Type B pancreatic cell (in vitro differentiated cells): ENCODE measurements at places on chromosomes 2 and 18. TPM values are rescaled to one million over a fixed set of nuclear protein-coding genes. Genes with fewer than 3 reads are reported as not detected.

Gene POU3F3
- 0.14 and 2.1 TPM in 2 replicates for total RNA-seq

Gene SERPINB3
- 0.86 and 0.94 TPM in 2 replicates for total RNA-seq

Gene PXDN
- total RNA-seq: 58.4 and 150 TPM in 2 replicates

DNA sequence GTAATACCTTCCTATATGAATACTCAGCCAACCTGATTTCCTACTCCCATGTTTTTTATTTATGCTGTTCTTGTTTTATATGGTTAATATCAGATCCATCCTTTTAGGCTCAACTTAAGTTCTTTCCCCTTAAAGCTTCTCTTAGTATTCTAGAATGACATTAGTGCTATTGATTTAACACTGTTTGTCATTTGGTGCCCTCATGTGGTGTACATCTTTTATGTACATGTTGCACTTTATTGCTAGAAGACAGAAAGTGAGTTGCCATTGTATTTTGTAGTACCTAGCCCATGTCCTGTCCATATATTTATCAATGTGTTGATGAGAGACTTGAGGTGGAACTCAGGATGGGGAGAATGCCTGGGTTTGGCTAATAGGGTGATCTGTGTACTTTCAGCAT is 2.5 kb downstream of the HTRA2 start:
- no peak for DNase-seq

- no peak for DNase-seq
Measured at GRCh38 chr2:173264603-173265366, 89.9 kb upstream of the CDCA7 start.

DNA sequence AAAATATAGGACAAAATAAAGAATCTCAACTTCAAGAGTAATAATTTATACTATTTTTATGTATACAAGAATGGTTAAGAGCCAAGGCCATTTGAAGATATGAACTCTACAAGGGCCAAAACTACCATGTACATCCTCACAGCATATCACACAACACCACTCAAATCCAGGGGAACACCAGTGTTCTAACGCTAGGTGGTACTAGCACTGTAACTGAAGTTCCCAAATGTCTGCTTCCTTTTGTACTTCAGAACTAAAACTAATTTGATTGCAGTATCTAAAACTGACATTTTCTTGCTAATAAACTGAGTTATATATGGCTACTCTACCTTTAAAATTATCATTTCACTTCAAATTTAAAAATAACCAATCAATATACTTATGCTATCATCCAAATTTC is 47.0 kb downstream of the REV1 start:
- DNase-seq: no peak

GRCh38 chr2:68284896-68285295 is 32.6 kb upstream of the PPP3R1 start:
- DNase-seq: no peak

DNA sequence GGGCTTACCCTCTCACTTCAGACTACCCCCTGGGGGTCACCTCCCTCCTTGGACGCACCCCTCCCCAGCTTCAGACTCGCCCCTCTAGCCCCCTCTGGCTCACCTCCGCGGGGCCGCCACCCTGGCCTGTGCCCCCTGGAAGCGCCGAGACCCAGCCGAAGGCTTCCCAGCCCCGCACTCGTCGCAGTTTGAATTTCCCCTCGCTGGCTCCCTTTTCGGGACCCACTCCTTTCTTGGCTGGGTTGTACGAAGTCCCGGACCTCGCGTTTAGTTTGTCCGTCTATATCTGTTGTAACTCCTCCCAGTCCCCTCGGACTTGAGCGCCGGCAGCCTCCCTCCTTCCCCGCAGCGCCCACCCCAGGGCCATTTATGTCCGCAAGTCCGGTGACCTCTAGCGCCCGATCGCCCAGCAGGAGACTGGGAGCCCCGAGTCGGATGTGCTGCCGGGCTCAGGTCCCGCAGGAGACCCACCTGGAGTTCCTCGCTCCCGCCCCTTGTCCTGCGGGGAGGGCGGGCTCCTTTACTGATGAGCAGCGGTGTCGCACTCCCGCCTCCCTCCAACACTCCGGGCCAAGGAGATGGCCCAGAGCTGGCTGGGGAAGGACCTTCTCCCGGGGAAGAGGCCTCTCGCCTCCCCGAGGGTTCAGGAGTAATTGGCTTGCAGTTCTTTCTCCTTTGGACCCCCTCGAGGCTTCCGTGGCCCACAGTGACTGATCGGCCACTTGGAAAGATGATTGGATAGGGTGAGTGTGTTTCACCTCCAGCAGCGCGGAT is 692 bp upstream of the RAX start:
- no peak for DNase-seq

GRCh38 chr2:26008851-26009566 is 24.9 kb upstream of the RAB10 start:
- DNase-seq: no peak
